ENCODE measurements at places on chromosomes 16 and 17. TPM values are rescaled to one million over a fixed set of nuclear protein-coding genes. Genes with fewer than 3 reads are reported as not detected.
A peak's percentile ranks its signal among the peaks of the same experiment; 100 is the strongest.

Gene PTGES3L
- 7.4 TPM for total RNA-seq

Gene GRB7
- total RNA-seq = 0.83 TPM

Gene TBC1D3
- not detected for total RNA-seq

Gene PRAC1
- total RNA-seq = not detected

Gene WFIKKN1
- 3.5 TPM for total RNA-seq

Gene ACSM5
- total RNA-seq = 5.5 TPM

Gene FOXN1
- not detected for total RNA-seq

Gene PRSS36
- total RNA-seq = 1.2 TPM

Gene ZNHIT3
- 50.9 TPM for total RNA-seq

Gene HNF1B
- total RNA-seq = not detected

Gene ITGAL
- total RNA-seq = 12.1 TPM

Gene ATP1B2
- 368 TPM for total RNA-seq

Gene VEZF1
- 50.7 TPM for total RNA-seq

- DNase-seq = no peak
Observed at GRCh38 chr17:72111336-72111923, 9.4 kb upstream of the SOX9 start.

DNA sequence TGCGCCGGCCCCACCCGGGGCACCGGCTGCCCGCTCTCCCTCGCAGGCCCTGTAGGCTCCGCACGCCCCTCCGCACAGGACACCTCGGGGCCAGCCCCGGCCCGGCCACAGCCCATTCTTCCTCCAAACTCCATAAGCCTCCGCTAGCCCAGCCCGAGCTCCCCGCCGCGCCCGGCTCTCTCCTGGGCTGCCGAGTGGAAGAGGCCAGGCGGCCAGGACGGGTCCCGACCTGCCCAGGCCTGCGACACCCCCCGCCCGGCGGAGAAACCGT, 397 bp downstream of the NCOR1 start:
- no peak for DNase-seq

- DNase-seq = no peak
Observed at GRCh38 chr17:59684967-59685366, 22.3 kb downstream of the PTRH2 start.

DNA sequence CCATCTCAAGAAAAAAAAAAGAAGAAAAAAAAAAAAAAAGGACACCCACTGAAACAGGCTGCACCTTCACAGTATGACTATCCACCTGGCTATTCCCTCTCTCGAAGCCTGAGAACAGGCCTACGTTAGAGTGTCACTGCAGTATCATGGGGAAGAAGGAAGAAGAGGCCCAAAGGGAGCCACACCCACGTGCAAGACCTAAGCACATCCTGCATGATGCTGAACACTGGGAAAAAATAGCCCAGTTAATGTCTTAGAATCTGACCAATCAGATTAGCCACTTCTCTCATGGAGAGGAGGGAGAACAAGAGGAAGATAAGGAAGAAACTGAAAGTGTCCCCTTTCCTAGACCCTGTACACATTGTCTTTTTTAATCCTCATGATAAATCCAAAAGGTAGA, 19.5 kb upstream of the MED13 start:
- no peak for DNase-seq

GRCh38 chr16:50505714-50506542, 42.3 kb upstream of the NKD1 start:
- no peak for DNase-seq

GRCh38 chr17:82807101-82807500, 32.7 kb downstream of the ZNF750 start:
- DNase-seq = no peak

DNA sequence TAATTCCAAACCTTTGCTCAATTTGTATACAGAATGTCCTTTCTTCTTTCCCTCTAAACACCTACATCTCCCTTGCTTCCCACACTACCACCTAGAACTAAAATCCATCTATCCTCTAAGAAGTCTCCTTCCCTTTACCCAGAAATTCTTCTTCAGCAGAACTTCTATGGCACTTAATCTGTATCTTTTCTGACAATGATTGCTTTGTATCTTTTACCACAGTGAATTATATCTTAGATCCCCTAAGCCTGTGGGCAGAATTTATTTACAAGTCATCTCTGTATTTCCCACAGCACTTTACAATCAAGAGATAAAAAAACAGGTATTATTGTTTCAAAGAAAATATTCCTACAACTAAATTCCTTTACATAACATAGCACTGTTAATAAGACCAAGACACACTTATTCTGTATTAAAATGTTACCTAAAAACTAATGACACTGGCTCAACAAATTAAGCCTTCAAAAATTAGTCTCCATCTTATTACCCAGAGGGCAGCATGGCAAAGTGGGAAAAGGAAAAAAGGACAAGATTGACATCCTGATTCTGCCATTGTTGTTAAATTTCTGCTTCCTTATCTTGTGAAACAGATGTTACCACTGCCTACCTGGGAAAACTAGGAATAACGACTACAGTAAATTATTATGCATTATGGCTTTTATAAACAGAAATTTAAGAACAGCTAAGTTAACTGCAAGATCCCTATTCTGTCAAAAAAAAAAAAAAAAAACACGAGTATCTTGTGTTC, 42.8 kb downstream of the KANSL1 start:
- DNase-seq = no peak

- no peak for DNase-seq
Observed at GRCh38 chr16:66172463-66172862, 194.0 kb upstream of the CDH5 start.

GRCh38 chr16:49112754-49113153, 168.9 kb downstream of the CBLN1 start:
- DNase-seq = no peak

DNA sequence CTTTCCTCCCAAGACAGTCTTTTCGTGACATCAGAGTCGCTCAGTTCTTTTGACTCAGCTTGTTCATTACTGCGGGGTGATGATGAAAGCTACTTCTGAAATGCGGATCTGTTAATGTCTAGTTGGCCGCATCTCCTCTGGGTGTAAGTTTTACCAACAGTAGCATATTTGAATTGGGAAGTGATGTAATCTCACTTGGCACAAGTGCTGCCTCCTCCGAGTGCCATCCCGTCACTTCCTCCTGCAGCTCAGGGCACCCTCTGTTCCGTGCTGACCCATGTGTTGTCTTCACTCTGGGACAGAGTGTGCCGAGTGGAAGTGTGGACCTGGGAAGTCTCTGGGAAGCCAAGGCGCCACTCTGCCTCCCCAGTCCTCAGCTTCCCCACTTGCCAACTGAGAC, 8.9 kb downstream of the ADAD2 start:
- DNase-seq = peak; percentile 50

DNA sequence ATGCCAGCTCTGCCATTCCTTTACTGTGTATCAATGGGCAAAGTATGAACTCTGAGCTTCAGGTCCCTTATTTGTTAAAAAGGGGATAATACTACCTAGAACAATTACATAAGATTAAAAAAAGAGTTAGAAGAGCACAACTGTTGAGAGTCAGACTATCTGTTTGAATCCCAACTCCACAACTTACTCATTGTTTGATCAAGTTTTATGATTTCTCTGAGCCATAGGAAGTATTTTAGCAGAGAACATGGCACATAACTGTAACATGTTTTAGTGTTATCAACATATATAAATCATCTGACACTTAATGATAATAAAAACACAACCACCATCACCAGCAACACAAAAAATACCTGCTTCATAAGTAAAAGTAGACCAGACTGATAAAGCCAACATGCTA, 421.3 kb downstream of the ZFHX3 start:
- no peak for DNase-seq

GRCh38 chr17:41535764-41536481, 7.8 kb upstream of the KRT19 start:
- DNase-seq = no peak

- no peak for DNase-seq
Observed at GRCh38 chr16:58352690-58353089, 39.6 kb upstream of the GINS3 start.

DNA sequence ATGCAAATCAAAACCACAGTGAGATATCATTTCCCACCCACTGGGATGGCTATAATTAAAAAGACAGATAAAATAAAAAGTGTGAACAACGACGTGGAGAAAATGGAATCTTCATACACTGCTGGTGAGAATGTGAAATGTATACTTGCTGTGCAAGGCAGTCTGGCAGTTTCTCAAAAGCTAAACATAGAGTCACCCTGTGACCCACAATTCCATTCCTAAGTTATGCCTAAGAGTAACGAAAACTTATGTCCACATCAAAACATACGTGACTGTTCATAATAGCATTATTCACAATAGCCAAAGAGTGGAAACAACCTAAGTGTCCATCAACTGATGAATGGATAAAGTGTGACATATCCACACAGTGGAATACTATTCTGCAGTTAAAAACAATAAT, 38.1 kb upstream of the VPS4A start:
- DNase-seq = no peak

GRCh38 chr16:24975428-24975889, 39.7 kb downstream of the ARHGAP17 start:
- DNase-seq = no peak

DNA sequence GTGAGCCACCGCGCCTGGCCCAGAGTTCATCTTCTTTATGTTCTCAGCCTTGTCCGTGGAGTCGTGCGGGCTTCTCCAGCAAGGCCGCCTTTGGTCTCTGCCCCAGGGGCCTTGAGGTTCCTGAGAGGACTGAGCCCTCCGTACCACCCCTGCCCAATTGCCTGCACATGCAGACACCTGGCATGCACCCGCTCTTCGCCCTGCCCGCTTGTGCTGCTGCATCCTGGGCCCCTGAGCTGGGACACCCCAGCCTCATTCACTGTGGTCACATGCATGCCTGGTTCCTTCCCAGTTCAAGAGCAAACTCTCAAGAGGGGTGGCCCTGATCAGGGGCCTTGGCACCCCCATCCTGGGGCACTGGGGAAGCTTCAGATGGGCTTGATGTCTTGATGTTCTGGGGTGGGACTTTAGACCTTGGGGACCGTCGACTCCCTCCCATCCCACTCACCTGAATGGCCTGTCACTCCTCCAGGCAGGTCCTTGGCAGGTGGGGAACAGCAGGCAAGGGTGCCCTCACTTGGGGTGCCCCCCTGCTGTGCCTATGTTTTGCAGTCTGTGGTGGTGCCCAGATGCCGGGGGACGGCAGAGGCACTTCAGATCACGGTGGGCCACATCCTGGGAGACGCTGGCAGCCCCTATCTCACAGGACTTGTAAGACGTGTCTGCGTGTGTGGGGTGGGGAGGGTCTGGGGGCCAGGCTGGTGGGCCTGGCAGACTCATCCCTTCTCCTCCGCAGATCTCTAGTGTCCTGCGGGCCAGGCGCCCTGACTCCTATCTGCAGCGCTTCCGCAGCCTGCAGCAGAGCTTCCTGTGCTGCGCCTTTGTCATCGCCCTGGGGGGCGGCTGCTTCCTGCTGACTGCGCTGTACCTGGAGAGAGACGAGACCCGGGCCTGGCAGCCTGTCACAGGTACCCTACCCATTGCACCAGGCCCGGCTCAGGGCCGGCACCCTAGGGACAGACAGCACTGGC, 12.7 kb upstream of the SPNS2 start:
- no peak for DNase-seq

- DNase-seq = no peak
Observed at GRCh38 chr17:16293931-16294330, 59.3 kb downstream of the CENPV start.

GRCh38 chr16:85981826-85982562, 83.0 kb downstream of the IRF8 start:
- DNase-seq = no peak

DNA sequence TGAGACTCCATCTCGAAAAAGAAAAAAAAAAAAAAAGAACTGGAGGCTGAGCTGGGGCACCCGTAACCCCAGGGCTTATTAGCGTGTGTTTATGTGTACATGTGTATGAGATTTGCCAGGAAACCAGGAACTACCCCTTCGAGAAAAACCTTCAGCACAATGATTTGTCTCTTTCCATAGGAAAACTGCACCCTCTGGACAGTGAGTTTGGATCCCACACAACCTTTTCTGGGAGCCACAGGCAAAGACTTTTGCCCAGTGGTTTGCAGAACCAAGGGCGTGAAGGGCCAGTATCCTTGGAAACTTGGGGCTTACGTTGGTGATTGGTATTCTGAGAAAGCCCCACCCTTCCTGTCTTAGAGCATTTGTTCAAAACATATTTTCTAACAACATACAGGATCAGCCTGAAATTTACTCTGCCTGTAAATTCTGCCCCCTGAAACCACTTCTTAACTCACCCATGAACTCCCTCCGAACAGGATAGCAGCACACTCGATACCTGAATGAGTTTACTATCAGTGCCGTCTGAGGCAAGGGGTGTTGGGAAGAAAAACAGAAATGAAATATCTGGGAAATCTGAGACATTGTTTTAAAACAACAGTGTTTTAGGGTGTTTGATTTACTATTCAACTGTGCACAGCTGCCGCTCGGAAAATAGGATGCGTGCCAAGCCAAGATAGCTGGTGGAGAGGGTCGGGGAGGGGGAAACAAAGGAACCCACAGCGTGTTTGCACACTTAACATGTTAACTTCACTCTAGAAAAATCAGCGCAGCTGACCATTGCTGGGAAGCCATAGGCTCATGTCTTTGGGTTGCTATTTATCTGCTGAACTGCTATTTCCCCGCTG, 40.2 kb upstream of the MAF start:
- no peak for DNase-seq

DNA sequence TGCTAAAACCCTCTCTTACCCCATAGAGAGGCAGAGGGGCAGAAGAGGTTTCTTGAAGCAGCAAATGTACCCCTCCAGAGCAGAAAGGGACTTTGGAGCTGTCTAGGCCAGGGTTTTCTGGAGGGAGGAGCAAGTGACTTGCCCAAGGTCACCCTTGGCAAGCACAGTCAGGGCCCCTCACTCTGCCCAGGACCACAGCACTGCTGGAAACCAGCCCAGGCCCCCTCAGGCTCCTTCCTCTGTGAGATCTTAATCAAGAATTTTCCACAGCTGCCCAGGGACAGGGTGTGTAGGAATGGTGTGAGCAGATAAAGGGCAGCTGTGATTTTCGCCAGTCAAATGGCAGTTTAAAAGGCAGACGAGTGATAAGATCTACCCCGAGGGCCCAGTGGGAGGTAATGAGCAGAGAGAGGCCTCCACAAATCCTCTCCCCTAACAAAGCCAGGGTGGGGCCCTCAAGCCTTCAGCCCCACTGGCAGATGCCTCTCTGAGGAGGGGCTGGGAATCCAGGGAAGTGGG, 3.9 kb upstream of the SLC12A3 start:
- no peak for DNase-seq

- no peak for DNase-seq
Observed at GRCh38 chr17:34465789-34466188, 102.8 kb upstream of the CCL1 start.

All from dorsolateral prefrontal cortex (tissue), 122 donors.